Mucosa of gallbladder (tissue), 1 donor: ENCODE measurements at places on chromosomes 1 and 21.

DNA sequence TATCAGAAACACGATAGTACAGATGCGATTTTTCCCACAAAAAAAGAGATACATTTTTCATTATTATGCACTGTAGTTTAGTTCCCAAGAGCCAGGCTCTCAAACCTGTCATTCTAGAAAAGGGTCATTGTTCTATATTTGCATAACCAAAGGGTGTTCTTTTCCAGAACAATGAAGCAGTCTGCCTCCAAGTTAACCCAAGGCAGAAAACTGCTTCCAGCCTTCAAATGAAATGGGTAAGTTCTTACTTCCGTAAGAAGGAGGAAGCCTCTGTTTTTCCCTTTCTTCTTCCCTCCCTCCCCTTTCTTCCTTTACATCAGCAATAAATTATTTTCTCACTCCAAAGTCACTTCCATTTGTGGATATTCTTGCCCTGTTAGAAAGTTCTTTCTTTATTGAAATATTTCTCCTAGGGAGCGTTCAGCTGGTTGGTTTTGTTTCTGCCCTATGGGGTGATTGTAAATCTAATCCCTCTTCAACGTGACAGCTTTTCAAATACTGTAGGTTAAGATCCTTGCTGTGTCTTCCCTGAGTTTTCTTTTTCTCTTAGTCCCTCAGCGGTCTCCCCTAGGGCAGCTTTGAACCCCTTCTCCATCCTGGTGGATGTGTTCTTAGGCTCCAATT, 77.3 kb upstream of the PTGFRN start:
- no peak for DNase-seq

DNA sequence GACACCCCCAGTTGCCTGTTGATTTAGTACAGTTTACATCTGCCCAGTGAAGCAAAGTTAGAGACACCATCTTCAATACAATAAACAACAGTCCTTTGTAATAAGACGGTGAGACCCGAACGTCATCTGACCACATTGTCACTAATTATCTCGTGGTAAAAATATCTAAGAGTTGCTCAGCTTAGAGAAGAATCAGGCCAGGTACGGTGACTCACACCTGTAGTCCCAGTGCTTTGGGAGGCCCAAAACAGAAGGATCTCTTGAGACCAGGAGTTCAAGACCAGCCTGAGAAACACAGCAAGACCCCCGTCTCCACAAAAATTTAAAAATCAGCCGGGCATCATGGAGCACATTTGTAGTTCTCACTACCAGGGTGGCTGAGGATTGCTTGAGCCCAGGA, 53.5 kb downstream of the CD34 start:
- no peak for DNase-seq

DNA sequence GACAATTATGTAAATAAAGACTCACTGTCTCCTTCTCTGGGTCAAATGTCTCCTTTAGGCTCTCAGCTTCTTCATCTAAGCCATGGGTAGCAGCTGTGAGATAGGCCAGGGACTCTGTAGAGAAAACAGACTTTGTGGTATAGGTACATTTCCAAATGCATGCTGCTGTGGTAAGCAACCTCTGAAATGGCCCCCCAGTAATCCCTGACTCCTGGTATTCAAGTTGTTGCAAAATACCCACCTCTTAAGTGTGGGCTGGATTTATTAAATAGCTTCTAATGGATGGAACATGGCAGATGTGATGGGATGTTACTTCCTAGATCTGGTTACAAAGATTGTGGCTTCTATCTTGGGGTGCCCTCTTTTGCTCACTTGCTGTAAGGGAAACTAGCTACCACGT, 11.1 kb upstream of the PEX19 start:
- no peak for DNase-seq

- no peak for DNase-seq
Measured at GRCh38 chr1:194629011-194629410, 1442.6 kb upstream of the B3GALT2 start.

DNA sequence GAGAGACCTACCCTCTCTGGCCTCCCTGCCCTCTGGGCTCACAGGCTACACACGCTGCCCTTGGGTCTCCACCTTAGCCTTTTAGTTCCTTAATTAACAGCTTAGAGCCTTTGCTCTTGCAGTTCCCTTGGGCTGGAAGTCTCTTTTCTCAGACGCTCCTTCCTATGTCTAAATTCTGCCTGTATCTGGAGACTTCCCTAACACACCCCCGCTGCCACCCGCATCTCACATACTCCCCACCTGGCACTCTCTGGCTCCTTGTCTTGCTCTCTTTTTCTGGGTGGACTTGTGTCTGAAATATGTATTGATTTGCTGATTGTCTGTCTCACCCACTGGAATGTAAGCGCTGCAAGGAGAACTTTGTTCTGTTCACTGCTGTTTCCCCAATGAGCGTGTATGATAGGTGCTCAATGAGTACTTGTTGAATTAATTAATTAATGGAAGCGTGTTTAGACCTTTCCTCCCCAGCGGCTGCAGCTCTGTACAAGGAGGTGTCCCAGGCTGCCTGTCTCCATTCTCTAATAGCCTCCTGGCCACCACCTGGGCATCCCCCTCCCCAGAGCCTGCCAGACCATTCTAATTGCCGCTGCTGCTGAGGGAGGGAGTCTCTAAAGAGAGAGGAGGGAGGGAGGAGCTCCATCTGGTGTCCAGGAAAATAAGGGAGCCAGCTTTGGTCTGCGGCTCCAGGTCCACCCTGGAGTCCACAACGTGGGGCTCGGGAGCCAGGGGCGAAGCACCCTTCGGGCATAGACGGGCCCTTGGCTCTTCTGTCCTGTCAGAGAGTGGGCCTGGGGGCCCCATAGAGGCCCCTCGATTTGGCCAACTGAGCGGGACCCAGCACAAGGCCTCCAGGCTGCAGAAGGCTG, 95.4 kb downstream of the RNF220 start:
- DNase-seq = peak; percentile 33

- DNase-seq = no peak
Measured at GRCh38 chr1:218613105-218613504, 268.0 kb downstream of the TGFB2 start.

DNA sequence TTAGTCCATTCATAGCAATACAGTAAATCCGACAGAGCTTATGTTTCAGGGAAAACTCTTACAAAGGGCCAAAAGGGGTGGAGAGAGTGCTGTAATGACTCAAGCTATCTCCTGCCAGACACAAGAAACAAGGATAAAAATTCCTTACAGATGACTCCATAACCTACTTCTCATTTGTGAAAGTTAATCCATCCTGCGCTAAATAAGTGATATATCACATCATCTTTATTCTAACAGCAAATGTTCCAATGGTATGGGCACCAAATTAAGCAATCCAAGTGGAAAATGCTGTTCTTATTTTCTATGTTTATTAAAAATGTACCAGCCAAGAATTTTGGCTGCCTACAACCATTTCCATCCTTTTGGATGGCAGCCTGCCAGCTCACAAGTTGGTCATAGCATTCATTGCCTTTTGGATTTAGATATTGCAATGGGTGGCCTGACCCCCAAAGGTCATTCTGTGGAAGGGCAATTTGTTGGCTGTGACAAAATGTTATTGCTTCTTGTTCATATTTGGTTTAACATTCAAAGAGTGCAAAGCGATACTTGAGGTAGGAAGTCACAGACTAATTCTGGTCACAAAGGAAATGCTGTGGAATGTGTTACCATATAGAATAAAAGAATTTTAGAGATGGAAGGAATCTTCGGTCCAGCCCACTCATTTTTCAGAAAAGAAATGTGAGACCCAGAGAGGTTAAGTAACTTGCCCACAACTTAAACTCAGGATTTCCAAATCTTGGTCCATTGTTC, 2.8 kb upstream of the ENAH start:
- DNase-seq = peak; percentile 30

GRCh38 chr1:154860156-154860870, 9.8 kb downstream of the KCNN3 start:
- DNase-seq = no peak

GRCh38 chr21:41894511-41894910, 15.4 kb upstream of the PRDM15 start:
- DNase-seq = no peak

DNA sequence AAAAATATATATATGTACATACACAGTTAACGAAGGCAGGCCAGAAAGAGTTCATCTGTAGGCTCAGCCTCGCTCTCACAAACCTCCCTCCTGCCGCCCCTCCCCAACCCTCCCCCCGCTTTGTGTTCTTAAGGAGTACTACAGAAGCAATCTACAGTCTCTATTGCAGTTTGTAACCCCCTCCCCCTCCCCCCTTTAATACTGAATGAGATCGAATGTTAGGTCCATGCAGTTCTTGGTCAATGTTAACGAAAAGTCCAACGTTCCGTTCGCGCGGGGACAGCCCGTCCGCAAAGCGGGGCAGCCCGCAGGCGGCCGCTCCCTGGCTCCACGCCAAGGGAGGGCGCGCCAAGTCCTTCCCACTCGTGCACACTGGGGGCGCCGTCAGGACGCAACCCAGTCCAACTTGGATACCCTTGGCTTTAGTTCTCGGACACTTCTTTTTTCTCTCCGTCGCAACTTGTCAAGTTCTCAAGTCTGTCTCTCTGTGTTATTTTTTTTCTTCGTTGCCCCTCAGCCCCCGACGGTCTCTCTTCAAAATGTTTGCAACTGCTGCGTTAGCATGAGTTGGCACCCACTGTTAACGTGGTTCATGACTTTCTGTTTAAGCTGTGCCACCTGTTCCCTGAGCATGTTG, 2.2 kb downstream of the JUN start:
- peak; percentile 67 for DNase-seq

- no peak for DNase-seq
Measured at GRCh38 chr1:8255712-8256111, 62.2 kb upstream of the SLC45A1 start.

- no peak for DNase-seq
Measured at GRCh38 chr1:186002406-186002805, 268.2 kb downstream of the HMCN1 start.

DNA sequence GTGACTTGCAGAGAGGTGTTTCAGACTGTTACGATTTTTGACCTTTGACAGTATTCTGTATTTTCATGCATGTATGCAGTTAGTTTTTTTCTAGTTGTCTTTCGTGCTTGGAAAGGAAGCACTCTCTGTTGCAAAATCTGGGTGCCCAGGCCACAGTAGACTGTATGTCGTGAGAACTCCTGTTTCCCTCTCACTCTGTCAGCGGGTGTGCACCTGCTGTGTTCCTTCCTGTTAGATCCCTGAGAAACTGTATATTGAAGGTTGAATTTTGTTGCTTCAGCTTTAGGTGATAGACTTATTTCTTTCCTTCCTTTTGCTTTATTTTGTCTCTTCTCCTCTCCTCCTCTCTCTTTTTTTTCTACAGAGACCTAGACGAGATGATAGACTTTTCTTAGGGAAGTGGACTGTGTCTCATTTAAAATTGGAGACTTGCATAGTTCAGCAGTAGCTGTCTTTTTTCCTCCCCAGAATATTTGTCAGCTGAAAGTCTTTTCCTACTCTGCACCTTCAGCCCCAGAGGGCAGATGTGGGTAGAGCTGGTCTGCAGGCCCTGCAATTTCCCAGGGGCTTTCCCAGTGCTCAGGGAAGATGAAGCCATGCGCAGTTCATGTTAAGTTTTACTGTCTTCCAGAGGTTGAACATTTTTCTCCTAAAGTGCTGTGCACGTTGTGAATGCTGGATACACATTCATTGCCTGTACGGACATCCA, 1.4 kb downstream of the TRAPPC10 start:
- DNase-seq = no peak

DNA sequence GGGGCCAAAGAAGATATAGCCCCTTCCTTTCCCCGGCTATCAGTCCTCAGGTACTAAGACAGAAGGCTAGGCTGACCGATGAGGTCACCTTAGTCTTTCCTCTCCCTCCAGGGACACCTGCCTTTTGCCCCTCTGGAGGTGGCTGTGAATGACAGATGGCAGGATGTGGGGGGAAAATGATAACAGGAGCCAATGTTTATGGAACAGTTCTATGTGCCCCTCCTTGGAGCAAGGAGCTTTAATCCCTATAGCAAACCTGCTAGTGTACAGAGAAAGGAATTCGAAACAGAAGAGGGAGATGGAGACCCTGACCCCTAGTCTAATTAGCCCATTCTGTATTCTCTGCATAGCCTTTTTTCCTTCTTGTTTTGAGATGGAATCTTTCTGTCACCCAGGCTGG, 28.1 kb downstream of the SERINC2 start:
- DNase-seq = no peak

- DNase-seq = no peak
Measured at GRCh38 chr1:228358039-228358763, 48.4 kb downstream of the TRIM11 start.

- no peak for DNase-seq
Measured at GRCh38 chr1:44489481-44489880, 84.4 kb downstream of the RNF220 start.

DNA sequence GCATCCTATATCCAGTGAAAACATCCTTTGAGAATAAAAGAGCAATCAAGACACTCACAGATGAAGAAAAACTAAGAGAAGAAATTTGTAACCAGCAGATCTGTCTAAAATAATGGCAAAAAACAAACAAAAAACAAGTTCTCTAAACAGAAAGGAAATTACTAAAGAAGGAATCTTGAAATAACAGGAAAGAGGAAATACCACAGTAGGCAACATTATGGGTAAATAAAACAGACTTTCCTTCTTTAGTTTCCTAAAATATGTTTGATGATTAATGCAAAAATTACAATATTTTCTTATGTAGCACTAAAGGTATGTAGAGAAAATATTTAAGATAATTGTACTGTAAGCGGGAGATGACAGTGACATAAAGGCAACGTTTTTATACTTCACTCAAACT, 23.5 kb downstream of the SLC19A1 start:
- no peak for DNase-seq

DNA sequence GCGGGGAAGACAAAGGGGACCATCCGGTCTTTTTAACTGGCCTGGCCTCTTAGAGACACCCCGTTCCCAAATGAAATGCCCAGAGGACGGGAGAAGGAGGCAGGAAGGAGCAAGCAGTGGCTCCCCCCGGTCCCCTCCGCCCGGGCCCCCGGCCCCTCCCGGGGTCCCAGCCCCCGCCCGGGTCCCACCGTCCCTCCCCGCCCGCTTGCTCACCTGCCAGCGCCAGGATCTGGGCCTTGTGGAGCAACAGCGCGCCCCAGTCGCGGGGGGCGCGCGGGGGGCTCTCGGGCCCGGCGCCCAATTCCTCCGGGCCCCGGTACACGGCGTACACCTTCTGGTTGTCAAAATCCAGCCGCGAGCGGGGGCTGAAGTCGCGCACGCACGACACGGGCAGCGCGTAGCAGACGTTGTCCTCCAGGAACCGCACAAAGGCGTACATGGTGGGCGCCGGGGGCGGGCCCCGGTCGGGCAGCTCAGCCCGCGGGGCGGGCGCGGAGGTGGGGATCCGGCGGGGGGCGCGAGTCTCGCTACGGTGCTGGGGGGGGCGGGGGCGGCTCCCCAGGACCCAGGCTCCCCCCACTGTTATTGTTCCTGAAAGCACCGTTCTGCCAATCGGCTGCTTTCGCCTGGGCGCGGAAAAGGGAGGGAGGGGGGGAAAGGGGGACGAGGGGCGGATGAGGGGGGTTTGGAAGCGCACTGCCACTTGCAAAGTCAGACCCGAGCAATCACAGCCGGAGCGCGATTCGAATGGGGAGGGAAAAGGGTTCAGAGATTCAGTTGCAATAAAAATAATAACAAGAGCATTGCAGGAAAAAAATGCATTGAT, at the start of gene BEND5:
BEND5 (minus strand) TSS at position 499 of the 826 bp plus-strand sequence; CDS start at position 439, 60 bp downstream.
- DNase-seq = peak; percentile 41
